ENCODE measurements at places on chromosomes 3 and 15.

DNA sequence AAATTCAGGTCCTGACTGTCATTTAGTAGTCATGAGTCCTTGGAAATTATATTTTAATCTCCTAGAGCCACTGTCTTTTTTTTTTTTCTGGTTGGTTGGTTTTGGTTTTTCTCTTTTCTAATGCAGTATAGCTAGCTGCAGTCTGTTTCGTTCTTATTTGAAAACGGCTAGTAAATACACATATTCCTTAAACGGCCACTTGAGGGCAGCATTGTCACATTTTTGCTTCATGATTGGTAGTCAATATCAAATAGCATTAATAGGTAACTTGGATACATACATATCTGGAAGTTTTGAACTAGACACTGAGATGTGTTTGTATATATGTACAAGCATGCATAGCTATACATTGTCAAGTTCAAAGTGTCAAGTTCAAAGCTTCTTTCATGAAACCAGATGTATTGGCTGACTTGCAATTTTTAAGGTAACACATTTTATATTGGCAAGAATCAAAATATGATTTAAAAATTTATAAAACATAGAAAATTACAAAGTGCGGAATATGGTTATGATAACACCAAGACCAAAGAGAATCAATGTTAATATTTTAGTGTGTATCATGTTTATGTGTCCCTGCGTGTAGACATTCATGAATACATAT is 22.5 kb downstream of the GABRA5 start:
- DNase-seq: no peak

DNA sequence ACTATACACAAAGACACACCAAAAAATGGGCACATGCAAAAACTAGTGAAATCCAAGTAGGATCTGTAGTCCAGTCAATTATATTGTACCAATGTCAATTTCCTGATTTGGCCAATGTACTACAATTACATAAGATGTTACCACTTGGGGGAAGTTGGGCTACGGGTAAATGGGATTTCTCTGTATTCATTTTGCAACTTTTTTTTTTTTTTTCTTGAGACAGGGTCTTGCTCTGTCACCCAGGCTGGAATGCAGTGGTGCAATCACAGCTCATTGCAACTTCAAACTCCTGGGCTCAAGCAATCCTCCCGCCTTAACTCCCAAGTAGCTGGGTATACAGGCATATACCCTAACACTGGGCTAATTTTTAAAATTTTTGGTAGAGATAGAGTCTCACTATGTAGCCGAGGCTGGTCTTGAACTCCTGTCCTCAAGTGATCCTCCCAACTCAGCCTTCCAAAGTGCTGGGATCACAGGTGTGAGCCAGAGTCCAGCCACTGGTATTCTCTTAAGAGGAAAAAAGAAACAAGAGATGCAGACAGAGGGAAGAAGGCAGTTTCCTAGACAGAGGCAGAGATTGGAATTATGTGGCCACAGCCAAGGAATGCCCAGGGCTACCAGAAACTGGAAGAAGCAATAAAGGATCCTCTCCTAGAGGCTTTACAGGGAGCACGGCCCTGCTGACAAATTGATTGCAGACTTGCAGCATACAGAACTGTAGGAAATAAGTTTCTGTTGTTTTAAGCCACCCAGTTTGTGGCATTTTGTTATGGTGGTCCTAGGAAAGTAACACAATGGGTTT is 33.3 kb downstream of the TFDP2 start:
- no peak for DNase-seq

DNA sequence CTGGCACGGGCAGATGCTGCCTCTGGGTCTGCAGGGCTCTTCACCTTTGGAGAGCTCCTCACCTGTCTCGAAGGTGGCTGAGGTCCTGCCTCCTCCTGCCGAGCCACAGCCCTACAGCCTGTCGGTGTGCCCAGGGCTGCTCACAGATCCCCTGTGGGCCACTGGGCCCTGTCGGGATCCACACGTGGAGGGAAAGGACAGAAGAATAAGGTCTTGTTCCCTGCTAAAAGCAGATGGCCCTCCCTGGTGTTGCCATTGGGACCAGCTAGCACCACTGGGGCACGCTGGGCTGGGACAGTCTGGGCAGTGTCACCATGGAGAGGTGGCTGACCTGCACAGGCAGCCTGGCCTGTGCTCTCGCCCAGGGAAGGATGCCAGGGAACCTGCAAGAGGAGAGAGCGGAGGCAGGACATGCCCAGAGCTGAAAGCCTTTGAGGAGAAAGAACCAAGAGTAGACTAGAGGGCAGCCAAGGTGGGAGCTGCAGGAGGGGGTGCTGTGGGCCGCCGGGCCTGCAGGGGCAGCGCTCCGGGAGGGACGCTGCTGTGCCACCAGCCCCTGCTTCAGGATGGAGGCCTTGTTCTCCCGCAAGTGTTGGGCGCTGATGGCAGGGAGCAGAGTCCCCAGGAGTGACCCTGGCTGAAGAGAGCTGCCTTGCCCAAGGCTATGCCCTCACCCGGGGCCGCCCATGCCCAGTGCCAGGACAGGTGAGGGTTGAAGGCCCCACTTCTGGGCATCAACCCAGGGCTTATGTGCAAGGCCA is 210.2 kb downstream of the XXYLT1 start:
- no peak for DNase-seq

GRCh38 chr3:93843981-93844380 is 129.7 kb downstream of the PROS1 start:
- no peak for DNase-seq

DNA sequence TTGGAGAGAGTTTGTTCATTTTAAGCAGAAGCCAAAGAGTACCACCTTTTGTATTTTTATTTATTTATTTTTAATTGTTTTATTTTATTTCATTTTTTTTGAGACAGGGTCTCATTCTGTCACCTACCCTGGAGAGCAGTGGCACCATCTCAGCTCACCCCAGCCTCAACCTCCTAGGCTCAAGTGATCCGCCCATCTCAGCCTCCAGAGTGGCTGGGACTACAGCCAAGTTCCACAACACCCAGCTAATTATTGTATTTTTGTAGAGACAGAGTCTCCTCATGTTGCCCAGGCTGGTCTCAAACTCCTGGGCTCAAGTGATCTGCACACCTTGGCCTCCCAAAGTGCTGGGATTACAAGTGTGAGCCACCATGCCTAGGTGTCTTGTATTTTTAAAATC is 9.6 kb downstream of the CCR8 start:
- no peak for DNase-seq

DNA sequence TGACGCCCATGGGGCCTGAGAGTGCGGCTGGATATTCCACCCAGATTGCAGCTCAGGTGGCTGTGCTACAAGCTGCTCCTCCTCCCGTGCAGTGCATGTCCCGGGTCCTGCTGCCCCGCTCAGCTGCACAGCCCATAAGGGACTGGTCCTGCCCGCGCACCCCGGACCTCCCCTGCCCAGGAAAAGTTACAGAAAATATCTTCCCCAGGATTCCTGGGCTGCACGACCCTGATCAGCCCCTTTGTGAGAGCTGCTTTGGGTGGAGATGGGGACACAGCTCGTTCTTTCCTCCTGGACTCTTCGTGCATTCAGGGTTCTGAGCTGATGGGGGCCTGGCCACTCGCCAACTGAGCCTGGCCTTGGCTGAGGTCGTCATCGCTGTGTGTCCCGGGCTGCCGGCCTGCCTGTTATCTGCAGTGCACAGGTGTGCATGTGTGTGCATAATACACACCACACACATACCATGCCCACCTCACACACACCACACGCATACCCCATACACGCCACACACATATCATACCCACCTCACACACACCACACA is 28.8 kb downstream of the APBA2 start:
- DNase-seq: no peak

DNA sequence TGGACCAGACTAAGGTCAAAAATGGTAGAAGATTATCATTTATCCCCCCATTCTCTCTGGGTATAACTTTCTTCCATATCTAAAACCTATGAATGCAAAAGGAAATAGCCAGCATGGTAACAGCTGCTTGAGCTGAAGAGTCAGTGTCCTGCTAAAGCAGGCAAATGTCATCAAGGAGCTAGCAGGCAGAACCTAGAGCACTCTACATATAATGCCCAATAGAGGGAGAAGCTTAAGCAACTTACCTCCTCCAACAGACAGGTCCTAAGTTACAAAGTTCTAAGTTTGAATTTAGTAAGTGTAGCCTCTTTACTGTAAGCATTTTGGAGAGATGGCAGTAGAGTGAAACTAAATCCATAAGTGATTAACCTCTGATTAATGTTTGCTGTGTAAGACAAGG is 7.7 kb downstream of the RAF1 start:
- DNase-seq: no peak

DNA sequence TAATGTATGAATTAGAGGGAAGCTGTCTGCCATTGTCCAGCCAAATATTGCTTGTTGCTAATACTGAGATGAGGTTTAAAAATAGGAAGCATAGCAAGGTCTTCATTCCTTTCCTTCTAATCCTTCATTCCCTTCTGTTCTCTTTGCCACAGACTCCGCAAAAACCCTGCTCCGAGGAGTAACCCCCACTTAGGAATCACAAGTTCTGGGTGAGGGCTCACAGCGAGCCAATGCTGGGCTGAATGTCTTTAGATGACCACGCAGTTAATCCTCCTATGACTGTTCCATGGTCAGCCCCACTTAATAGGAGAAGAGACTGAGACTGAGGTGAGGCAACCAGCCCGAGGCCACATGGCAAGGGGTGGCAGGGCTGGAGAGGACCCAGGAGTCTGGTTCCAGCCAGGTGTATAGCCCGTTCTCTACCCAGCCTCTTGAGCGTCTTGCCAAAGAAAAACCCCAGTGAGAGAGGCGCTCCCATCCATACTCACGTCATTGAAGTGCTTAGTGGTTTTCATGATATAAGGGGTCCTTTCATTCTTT is 44.9 kb upstream of the CTSH start:
- DNase-seq: no peak

- no peak for DNase-seq
These were observed 15.6 kb downstream of the HERC1 start for GRCh38 chr15:63818191-63818590.

DNA sequence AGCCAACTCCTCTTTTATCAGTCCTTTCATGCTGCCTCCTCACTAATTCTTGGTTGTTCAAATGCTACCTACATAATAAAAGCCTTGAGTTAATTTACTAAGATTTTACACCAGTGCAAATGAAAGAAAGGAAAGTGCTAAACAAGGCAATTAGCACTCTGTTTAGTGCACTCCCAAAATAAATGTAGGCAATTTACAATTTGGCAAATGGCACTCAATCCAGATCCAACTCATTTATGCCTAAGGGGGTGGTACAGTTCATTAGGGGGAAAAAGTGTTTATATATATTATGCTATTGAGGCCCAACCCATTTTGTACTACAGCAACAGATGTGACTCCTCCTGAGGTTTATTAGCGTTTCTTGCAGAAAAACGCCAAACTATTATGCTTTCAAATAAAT is 370.1 kb downstream of the NR2F2 start:
- no peak for DNase-seq

GRCh38 chr15:62841269-62841628 is 201.3 kb upstream of the TPM1 start:
- no peak for DNase-seq

DNA sequence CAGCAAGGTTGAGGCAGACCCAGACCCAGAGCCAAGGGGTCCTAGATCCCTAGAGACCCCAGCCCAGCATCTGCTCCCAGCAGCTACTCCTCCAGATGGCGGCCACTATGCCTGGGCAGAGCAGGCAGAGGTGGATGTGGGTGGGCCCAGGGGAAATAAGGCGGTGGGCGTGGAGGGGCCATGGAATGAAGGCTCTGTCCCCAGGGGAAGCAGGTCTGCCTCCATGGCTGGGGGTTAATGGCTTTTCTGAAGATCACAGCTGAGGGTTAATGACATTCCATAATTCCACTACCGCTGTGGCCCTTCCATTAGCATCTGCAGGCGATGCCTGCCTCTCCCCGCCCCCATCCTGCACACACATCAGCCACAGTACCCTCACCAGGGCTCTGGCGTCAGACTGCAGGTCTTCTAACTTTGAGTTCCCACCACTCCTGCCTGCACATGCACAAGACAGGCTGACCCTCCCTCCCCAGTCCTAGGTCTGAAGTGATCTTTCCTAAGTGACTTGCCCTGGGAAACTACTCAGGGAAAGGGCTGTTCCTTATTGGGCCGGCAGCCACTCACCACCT is 41.2 kb downstream of the CCDC33 start:
- DNase-seq: no peak

- DNase-seq: no peak
These were observed 3.0 kb downstream of the DZIP1L start for GRCh38 chr3:138112362-138112761.

GRCh38 chr3:9653565-9654248 is 4.4 kb downstream of the MTMR14 start:
- DNase-seq: no peak

- no peak for DNase-seq
These were observed 314.2 kb upstream of the MCTP2 start for GRCh38 chr15:93917181-93917580.

DNA sequence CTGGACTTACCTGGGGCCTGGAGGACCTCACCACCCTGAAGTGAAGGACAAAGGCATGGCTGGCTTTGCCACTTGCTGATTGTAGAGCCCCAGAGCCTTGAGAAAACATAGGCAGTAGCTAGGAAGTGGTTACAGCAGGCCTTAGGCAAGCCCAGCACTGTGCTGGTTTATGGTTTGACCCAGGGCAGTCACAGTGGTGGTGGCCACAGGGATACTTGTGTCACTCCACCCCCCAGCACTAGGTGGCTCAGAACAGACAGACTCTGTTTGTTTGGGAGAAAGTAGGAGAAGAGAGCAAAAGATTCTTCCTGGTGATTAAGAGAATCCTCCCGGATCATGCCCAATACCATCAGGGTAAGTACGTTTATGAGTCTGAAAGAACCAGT is 13.2 kb upstream of the COL8A1 start:
- DNase-seq: no peak

DNA sequence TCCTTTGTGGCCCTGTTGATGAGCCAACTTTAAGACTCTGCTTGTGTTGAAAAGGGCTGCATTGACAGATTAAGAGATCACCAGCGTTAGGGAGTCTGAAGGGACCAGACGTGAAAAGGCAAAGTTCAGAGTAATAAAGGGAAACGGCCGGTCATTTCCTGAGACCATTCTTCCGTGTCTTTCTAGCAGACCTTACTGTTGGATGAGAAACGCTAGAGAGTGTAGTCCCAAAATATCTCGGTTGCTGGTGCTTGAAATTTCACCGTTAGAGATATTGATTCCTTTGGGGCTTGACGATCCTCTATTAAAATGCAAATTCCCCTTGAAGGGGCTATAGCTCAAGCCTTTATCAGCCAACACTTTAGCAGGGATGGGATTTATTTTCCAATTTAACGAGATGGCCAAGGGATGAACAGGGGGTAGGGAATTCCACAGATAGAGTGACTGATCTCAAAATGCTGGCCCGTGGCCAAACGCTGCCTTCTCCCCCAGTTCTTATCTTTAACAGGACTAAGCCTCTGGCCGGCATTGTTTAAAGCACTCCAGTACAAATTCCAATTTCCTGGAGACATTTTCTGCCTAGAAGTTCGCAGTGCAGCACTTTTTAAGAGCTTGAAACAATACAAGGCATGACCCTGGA is 250.4 kb downstream of the TJP1 start:
- DNase-seq: no peak

GRCh38 chr3:106913111-106913698 is 464.0 kb upstream of the CCDC54 start:
- DNase-seq: no peak

- DNase-seq: no peak
These were observed 2.9 kb upstream of the TBC1D5 start for GRCh38 chr3:17745301-17745700.

GRCh38 chr3:113148284-113148683 is 63.1 kb upstream of the BOC start:
- no peak for DNase-seq
